ENCODE measurements at places on chromosomes 6 and 20. TPM values are rescaled to one million over a fixed set of nuclear protein-coding genes. Genes with fewer than 3 reads are reported as not detected.

Gene TAF11
- total RNA-seq = 53.2 TPM

Gene RAB44
- not detected for total RNA-seq

Gene HCRTR2
- not detected for total RNA-seq

Gene TDRD6
- total RNA-seq = not detected

Gene OR2J2
- total RNA-seq = not detected

Gene MRPL14
- 136 TPM for total RNA-seq

Gene UBD
- total RNA-seq = not detected

Gene ZNF831
- not detected for total RNA-seq

Gene C20orf141
- total RNA-seq = not detected

Gene PTK7
- 84.6 TPM for total RNA-seq

Gene OTOR
- total RNA-seq = not detected

Gene GGTLC1
- not detected for total RNA-seq

Gene LINC00237
- total RNA-seq = not detected

Gene PACSIN1
- total RNA-seq = 0.31 TPM

Gene CENPW
- 37.8 TPM for total RNA-seq

Gene GUCA1A
- total RNA-seq = not detected

Gene DDO
- 3.5 TPM for total RNA-seq

Gene ZNF133
- 18.1 TPM for total RNA-seq

Gene FERMT1
- total RNA-seq = 7.0 TPM

Gene OR12D3
- total RNA-seq = not detected

Gene CLIC5
- total RNA-seq = not detected

Gene CCN6
- total RNA-seq = not detected

Gene HLA-DQB2
- total RNA-seq = not detected

Gene HLA-DOA
- total RNA-seq = not detected

Gene OCSTAMP
- not detected for total RNA-seq

Gene EYA4
- 0.02 TPM for total RNA-seq

Gene TMEM170B
- total RNA-seq = 4.0 TPM

Data from A172 (cell line).